ENCODE measurements at places on chromosomes 7 and 10.
A peak's percentile ranks its signal among the peaks of the same experiment; 100 is the strongest.

DNA sequence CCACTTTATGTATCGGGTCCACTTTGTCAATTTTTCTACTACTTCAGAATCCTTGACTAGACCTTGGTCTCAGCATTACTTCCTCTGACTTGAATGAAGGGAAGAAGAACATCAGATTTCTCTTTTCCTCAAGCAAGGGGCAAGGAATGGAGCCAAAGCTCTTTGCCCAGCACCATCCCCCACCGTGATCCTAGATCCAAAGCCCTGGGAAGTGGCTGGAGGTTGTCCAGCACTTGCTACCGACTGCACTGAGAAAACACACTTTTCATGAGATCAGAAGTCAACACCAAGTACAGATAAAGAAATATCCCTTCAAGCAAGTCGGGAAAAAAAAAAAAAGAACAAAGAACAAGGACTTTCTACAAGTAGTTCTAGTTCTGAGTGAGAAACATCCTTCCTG is 102.1 kb upstream of the DDC start:
- DNase-seq, result no peak

DNA sequence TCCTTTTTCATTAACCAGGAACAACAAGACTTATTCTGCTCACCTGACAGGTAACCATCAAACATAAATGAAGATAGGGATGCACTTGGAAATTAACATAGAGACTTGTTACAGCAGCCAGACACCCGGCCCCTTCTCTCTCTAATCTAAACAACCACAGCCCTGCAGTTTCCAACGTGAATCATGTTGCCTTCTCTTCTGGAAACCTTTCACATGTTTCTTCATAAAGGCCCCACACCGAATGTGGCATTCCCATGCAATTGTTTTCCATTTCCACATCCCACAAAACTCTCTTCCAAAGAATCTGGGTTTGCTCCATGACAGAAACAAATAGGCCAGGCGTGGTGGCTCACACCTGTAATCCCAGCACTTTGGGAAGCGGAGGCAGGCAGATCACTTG is 15.0 kb upstream of the WDR86 start:
- DNase-seq, result no peak

GRCh38 chr7:30224511-30225062 is 59.8 kb upstream of the ZNRF2 start:
- peak; percentile 45 for DNase-seq

GRCh38 chr7:12716134-12716681 is 28.8 kb downstream of the ARL4A start:
- no peak for DNase-seq

GRCh38 chr7:70392877-70393435 is 739.0 kb upstream of the GALNT17 start:
- DNase-seq, result no peak

DNA sequence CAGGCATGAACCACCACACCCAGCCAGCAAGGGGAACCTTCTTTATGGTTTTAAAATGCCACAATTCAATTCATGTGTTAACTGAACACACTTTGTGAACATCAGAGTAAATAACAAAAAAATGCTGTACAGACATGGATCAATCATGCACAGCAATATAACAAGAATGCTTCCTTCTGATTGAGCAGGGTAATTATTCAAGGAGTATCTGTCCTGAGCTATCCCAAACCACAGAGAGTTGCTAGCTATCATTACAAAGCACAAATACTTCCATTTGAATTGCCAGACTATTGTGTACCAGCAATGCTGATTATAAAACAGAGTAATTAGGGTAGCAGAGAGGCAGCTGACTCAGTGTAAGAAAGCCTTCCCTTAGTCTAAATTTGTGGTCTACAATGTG is 11.3 kb upstream of the RHOBTB1 start:
- no peak for DNase-seq

GRCh38 chr10:98556061-98556460 is 109.3 kb upstream of the HPS1 start:
- DNase-seq, result no peak

DNA sequence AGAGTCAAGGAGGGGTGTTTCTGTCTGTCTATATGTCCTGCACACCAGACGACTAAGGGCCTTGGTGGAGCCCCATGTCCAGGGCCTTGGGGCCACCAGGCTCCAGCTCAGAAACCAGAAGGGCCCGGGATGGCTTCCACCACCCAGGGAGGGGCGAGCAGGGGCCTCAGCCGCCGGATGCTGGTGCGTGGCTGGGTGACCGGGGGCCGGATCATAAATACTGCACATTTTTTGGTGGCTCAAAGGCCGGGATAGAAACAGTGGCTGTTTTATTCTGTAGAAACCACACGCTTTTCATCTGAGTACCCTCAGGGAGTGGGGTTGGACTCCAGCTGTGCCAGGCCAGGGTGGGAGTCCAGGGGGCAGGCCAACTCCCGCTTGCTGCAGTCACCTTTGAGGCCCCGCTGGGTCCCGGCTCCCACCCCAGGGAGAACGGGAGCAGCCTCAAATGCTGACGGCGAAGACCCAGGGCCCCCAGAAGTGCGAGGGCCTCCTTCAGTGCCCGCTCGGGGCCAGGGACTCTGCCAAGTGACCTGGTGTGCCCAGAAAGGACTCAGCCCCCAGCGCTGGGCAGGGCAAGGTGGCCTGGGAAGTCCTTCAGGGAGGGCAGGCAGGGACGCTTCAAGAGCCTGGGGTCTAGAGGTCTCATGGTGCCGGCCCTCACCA is 28.2 kb downstream of the PDGFA start:
- no peak for DNase-seq

DNA sequence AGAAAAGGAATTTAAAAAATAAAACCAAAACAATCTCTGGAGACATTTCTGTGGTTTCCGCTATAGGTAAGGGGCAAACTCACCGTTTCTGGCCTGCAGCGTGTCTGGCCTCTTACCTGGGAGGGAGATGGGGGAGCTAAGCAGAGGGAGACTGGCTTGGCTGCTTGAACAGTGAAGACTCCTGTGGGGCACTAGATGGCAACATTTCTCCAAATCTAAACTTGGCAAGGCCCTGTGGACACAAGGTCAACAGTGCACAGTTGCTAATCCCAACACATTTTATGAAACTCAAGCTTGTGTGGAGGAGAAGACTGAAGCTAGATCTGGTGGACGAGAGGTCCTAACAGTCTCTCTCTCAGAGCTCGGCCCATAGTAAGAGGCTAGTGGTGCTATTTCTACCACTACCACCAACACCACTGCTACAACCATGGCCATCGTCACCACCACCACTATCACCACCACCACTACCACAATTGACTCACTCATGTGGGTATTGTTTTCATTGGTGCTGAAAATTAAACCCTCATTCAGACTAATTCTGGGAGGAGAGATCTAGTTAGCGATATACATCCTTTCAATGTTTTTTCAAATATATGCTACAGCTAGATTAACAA is 28.4 kb upstream of the CDHR3 start:
- no peak for DNase-seq

GRCh38 chr7:87316846-87317552 is 28.5 kb upstream of the CROT start:
- DNase-seq, result no peak

DNA sequence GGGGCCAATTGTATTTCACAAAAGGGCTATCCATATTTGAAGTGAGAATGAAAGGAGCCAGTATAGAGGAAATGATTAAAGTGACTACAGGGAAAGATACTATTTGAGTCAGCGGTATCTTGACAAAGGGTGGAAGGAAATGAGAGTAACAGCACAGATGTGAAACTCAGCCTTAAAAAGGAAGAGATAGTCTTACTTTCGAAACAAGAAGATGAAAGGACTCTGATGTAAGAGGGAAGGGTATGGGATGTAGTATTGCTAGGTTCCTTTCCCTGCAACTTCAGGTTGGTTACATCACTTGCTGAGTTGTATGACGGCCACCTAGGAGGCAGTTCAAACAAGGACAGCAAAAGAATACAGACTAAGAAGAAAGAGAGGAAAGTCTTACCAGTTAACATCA is 13.7 kb downstream of the CISD1 start:
- DNase-seq, result no peak

DNA sequence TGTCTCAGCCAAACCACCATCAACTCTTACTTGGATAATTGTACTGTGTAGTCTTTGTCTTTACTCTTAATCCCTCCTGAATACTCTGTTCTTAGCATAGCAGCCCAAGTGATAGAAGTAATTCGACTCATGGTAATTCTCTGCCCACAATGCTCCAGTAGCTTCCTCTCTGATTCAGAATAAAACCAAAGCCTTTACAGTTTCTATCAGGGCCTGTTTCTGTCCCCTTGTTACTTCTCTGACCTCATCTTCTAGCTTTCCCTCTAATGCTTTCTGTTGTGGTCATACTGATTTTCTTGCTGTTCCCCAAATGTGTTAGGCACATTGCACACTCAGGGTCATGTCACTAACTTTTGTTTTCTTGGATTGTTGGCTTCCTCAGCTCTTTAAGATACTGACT is 8.0 kb downstream of the ZNF518A start:
- no peak for DNase-seq

- no peak for DNase-seq
These were observed 28.8 kb downstream of the EBF3 start for GRCh38 chr10:129935102-129935866.

DNA sequence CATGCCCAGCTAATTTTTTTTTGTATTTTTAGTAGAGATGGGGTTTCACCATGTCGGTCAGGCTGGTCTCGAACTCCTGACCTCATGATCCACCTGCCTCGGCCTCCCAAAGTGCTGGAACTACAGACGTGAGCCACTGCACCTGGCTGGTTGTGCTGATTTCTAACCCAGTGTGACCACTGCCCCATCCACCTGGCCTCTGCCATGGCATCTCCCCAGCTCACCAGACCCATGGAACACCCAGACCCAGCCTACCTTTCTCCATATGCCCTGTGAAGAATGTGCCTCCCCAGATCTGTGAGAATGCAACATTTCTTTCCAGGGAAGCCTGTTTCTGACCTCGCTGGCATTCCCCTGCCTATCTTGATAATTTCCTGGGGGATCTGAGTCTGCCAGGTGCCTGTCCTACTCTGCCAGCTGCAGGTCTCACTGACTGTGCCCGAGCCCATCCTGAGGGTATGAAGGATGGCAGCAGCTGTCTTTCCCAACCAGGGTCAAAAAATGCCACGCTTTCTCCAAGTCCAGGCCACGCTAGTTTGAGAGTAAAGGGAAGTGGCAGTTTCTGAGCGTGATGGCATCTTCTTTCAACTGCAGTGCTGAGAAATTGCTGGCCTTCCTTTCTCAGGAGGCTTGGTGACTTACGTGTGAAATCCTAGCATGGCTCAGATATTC is 324.4 kb upstream of the ZNF32 start:
- DNase-seq, result no peak

DNA sequence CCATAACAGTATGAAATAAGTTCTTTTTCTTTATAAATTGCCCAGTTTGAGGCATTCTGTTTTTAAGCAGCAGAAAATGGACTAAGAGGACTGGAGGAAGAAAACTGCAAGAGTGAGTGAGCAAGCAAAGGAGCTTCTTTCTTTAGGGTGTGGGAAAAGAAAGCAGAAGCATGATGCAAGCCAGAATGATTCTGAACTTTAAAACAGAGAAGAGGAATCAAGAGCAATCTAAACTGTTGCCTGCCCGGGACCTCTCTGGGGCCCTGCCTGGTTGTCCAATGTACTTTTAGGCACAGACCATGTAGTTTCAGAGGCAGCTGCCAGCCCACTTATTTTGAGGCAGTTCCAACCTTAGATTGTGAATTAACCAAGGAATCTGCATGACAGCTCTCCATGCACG is 186.3 kb downstream of the PLPP4 start:
- DNase-seq, result no peak

DNA sequence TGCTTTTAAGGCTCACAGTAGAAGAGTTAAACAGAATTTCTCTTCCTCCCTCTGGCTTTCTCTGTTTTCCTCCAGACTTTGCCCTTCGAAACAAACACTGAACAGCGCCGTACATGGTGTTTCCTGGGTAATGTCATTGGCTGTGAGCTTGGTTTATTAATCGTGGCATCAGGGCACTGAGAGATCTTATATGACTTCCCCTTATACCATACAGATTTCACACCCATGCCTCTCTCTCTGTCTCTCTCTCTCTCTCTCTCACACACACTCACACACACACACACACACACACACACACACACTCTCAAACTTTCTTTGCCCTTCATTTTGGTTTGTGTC is 195.5 kb downstream of the CREB5 start:
- DNase-seq, result no peak

- DNase-seq, result no peak
These were observed 331.5 kb upstream of the NPVF start for GRCh38 chr7:25559581-25560367.

GRCh38 chr7:7924303-7924702 is 44.3 kb upstream of the GLCCI1 start:
- no peak for DNase-seq

GRCh38 chr7:127629268-127629854 is 11.4 kb upstream of the PAX4 start:
- DNase-seq, result peak; percentile 28

- no peak for DNase-seq
These were observed 1.8 kb downstream of the CC2D2B start for GRCh38 chr10:95909561-95909960.

DNA sequence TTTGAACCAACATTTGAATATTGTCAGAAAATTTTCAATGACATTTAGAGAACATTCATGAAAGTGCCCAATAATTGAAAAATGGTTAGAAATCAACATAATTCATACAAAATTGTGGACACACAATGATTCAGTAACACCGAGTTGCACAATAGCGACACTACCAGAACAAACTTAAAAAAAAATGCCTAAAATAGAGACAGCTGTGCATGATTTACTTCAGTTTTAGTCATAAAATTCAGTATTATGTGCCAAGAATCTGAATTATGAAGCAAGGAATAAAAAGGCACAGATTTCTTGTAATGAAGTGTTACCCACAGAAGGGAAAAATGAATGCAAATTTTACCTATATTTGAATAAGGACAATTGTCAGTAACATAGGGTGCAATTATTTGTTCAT is 396.0 kb downstream of the SEMA3D start:
- no peak for DNase-seq

DNA sequence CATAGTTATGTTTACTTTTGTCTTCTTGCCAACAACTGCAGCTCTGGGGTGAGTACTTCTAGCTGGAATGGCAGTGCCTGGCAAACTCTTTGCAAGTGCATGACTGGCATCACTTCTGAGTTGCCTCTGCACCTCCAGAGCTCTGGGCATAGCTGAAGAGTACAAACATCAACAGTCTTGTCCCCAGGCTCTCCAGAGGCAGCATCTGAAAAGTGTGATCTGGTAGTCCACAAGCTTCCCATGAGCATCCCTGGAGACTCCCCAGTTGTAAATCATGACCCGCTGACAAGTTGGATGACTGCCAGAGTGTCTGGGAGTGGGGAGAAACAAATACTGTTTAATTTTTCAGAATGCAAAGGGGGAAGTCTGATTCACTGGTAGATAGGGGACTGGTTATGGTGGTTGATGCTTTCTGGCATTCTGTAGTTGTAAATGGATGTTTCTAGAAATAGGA is 138.9 kb upstream of the CDK13 start:
- DNase-seq, result no peak

- no peak for DNase-seq
These were observed 98.5 kb downstream of the JAZF1 start for GRCh38 chr7:28082071-28082470.

DNA sequence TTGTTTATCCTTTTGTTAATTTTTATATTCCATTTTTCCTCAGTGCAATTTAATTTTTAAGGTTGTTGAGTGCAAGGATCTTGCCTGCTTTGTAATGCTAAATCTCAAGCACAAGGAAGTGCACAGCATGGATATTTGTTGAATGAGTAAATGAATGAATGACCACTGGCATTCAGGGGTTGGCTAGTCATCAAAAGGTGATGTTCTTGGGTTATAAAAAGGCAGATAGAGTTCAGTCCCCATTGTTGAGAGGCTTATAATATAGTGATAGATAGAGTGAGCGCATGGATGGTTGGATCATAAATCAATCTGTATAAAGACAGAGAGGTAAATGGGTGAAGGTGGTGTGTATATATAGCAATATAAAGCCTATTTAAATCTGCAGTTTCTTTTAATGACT is 193.2 kb upstream of the KLF6 start:
- no peak for DNase-seq

All from H54 (cell line).